Urinary bladder (tissue), 4 donors: ENCODE measurements at places on chromosomes 3 and 15.

DNA sequence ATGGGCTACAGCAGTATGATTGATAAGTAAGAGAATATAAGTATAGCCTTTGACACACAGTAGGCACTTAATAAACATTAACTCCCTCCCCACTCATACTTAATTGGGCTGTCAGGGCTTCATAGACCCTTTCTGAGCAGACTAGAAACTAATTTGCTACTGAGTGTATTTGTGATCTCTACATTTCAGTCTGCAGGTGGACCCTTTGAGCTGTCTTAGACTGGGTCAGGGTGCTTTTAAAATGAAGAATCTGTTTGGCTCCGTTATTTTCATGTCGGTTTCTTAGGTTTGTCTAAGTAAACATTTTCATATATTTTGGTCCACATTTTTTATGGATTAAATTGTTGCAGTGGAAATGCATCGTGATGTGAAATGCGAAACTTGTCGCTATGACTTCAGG, 50.3 kb upstream of the SELENOK start:
- no peak for DNase-seq

- DNase-seq, result no peak
Measured at GRCh38 chr3:100556673-100557310, 52.6 kb upstream of the ADGRG7 start.

GRCh38 chr3:38469852-38470251, 16.2 kb downstream of the ACVR2B start:
- no peak for DNase-seq

DNA sequence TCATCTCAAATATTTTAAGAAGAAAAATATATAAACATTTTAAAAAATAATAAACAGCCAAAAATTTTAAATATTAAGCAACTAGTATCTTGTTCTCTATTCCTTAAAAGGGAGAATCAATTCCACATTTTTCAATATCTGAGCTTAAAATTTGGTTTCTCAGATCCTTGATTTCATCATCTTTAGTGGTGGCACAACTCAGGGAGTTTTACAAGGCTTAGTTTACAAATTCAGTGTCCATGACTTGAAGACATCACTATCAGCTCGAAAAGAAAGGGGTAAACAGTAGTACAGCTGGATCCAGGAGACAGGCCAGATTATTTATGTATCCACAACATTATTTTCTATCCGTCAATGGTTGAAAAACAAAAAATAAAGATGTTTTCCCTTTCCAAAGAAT, 11.6 kb downstream of the IGF2BP2 start:
- no peak for DNase-seq

- DNase-seq, result no peak
Measured at GRCh38 chr15:62094388-62094787, 27.6 kb downstream of the C2CD4A start.

DNA sequence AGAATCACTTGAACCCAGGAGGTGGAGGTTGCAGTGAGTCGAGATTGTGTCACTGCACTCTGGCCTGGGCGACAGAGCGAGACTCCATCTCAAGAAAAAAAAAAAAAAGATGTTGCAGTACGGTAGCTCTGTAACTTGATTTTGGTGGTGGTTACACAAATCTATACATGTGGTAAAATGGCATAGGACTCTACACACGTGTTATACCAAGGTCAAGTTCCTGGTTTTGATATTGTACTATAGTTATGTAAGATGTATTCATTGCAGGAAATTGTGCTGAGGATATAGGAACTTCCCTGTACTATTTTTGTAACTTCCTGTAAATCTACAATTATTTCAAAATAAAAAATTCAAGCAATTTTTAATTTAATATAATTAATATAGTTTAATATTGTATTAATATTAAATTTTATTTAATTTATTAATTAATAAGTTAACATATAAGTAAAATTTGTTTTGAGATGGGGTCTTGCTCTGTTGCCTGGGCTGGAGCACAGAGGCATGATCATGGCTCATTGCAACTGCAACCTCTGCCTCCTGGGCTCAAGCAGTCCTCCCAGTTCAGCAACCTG, 9.9 kb downstream of the MYD88 start:
- DNase-seq, result no peak
